ENCODE measurements at places on chromosomes 1 and 21.
A peak's percentile ranks its signal among the peaks of the same experiment; 100 is the strongest.

DNA sequence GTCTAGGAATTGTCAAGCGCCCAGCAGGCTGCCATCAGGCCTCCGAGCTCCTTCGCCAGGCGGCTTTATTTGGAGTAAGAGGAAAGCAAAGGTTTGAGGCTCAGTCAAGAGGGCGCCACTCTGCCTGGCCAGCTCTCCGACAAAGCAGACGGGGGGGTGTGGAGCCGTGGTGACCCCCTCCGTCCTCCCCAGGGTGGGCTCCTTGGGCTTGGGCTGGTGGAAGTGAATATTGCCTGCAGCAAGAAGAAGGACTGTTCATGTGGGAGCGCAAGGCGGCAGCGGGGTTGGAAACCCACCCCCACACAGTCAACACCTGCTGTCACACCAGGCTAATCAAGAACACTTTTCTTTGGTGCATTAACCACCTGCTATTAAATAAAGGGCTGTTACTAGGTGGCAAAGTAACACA lies 14.6 kb downstream of the EPHX1 start:
- no peak for DNase-seq

DNA sequence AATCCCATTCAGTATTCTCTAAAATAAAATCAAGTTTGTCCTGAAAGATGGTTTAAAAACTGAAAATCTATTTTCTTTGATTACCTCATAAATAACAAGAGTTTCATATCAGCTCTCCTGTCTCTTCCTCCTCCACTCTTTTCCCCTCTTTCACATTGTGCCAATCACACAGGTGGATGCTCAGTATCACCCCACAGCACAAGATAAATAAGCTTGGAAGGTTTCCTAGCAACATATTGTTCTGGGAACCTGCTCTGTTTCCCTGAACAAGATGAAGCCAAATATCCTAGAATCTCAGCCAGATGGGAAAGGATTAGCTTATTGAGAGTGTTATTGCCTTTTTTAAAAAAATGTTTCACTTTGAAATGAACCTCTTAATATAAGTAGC lies 45.7 kb upstream of the CACYBP start:
- DNase-seq, result no peak

GRCh38 chr21:26036916-26037315 lies 133.7 kb downstream of the APP start:
- no peak for DNase-seq

GRCh38 chr1:24343412-24344089 lies 24.4 kb downstream of the GRHL3 start:
- no peak for DNase-seq

GRCh38 chr1:203287898-203288297 lies 17.4 kb upstream of the BTG2 start:
- no peak for DNase-seq

- DNase-seq, result no peak
These were observed 58.8 kb downstream of the TOMM20 start for GRCh38 chr1:235069577-235070563.

- DNase-seq, result no peak
These were observed 56.0 kb upstream of the GPR52 start for GRCh38 chr1:174391716-174392115.

DNA sequence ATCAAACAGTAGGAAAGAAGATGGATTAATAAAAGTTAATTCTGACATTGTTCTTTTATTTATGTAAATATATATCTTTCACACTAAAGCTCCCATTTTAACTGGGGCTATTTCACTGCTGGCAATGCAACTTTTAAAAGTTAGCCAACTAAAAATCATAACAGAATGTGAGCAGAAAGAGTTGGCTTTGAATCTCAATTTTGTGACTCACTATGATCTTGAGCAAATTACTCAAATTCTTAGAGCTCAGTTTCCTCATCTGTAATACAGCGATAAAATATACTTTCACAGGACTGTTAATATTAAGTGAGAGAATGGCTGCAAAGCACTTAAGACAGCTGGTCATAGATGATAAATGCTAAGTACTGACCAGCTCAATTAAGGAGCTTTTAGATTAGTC lies 10.8 kb downstream of the EFCAB14 start:
- no peak for DNase-seq

- DNase-seq, result no peak
These were observed 166.9 kb downstream of the COL11A1 start for GRCh38 chr1:102941366-102941947.

DNA sequence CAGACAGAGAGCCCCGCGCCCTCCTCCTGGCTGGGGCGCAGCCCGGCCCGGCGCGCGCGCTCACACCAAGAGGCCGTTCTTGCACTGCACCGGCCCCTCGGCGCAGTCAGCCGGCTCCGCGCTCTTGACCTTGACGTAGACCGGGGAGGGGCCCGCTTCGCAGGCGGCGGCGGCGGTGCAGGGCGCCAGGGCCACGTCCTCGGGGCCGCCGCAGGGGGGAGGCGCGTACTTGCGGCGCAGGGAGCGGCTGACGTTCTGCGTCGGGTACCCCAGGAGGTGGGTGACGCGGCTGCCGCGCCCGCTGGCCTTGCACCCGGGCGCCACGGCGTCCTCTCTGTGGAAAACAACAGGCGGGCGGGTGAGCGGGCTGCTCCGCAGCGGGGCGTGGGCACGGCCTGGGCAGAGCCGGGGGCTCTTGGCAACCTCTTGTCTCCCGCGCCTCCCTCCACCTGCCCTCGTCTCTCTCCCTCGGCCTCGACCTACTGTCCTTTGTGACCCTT lies 7.7 kb downstream of the VSIG8 start:
- peak; percentile 44 for DNase-seq

DNA sequence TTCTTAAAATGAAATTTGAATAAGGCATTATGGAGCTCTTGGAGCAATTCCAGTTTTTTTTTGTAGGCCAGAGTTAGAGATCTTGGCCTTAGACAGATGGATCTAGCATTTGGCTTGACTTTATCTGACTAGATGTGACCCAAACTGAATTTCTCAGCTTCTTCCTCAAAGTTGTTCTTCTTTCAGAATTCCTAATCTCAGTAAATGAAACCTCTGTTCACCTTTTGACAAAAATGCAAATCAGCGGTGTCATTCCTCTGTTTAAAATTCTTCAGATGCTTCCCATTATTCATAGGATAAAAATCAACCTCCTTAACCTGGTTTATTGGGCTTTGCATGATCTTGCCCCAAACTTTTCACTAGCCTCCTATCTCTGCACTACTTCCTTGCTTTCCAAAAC lies 177.6 kb downstream of the RASAL2 start:
- DNase-seq, result no peak

- no peak for DNase-seq
These were observed 29.5 kb downstream of the ST3GAL3 start for GRCh38 chr1:43736819-43737218.

DNA sequence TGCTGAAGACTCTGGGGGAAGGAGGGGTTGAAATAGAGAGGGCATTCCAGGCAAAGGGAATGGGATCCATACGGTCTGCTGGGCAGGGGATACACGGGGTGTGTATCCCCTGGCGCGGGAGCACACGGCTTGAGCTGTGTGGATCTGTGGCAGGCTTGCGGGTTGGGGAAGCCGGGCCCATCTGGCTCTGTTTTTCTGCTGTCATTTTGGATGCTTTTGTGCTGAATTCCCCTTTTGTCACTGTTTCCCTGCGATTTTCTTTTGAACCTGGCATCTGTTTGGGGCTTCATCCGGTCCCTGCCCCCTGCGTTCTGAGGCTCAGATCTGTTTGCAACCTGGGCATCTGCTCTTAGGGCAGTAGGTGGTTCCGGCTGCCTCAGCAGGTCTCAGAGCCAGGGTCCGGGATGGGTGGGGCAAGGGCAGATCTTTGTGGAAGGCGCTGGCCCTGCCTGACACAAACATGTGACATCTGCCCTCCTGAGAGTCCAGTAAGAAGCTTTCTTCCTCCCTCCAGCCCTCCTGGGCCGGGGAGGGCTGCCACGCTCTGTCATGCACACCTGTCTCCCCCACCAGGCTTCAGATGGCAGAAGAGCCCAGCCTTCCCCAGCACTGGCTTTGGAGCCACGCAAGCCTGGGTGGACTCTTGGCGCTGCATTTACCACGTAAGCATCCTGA lies 84.0 kb downstream of the IGSF21 start:
- DNase-seq, result no peak

DNA sequence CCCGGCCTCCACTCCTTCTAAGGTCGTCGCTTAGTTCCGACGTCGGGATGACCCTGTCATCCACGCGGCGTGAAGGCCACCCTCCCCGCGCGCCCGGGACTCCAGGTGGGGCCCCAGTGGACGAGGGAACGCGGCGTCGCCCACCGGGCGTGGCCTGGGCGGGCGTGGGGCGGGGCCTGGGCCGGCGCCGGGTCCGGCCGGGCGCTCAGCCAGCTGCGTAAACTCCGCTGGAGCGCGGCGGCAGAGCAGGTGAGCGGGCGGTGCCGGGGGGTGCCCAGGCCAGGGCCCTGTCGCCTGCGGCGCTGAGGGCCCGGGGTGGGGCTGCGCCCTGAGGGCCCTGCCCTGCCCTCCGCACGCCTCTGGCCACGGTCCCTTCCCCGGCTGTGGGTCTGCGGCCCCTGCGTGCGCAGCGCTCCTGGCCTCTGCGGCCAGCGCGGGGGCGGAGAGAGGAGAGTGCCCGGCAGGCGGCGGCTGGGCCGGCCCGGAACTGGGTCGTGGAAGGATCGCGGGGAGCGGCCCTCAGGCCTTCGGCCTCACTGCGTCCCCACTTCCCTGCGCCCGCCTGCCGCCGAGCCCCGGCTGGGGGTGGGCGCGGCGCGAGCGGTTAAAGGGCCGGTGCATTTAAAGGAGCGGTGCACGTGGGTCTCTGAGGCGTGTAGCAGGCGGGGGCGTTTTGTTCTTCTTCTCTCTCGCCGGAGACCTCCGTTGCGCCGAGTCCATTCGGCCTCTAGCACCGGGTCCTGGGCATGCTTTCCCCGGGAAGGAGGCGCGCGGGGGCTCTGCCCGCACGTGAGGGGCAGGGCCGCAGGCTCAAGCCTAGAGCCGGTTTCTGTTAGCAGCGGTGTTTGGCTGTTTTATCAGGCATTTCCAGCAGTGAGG lies at the start of gene PSEN2:
TSS of gene PSEN2 (plus strand) at position 216 of the 879 bp plus-strand sequence. CDS start 11,292 bp downstream, outside the sequence.
- DNase-seq, result peak; percentile 28

All from effector CD4-positive, alpha-beta T cell (primary cell).